Right ventricle myocardium superior (tissue), 1 donor: ENCODE measurements at places on chromosomes 7 and 10.

GRCh38 chr7:28847176-28847575 lies 111.0 kb downstream of the TRIL start:
- DNase-seq, result no peak

DNA sequence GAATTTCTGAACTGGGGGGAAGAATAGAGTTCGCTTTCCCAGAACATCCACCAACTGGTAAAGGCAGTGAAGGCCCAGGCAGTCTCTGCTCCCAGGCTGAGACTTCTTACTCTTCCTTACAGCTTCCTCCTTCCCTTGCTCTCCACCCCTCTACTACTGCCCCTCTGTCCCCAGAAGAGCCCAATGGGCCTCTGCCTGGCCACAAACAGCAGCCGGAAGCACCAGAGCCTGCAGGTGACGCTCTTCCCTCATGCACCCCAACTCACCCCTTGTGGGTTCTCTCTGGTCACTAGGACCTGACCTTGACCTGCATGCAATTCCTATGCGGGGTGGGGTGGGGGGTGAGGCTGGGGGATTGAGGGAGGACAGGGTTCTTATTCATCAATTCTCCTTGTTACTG lies 16.5 kb downstream of the FAM131B start:
- DNase-seq, result no peak

GRCh38 chr10:111261081-111261615 lies 184.3 kb downstream of the ADRA2A start:
- no peak for DNase-seq

DNA sequence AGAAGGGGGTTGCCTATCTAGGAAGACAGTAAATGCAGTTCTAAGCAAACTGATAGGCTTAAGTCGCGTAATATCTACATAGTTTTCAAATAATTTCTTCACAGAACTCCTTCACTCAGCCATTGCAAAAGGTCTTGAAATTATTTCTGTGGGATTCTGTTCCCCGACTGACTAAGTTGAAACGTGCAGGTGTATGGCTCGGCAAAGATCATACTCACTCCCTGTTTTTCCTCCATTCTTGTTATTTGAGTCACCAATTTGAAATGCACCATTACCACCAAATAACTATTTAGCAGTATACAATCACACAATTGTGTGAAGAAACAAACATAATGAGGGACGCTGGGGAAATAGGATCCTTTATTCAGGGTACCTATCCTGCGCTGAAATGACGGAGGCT lies 771.1 kb downstream of the GATA3 start:
- DNase-seq, result no peak

- DNase-seq, result no peak
Observed at GRCh38 chr7:117185124-117185523, 137.7 kb downstream of the WNT2 start.

- no peak for DNase-seq
Observed at GRCh38 chr10:124227055-124227975, 133.9 kb upstream of the CHST15 start.

GRCh38 chr10:70982443-70982842 lies 94.1 kb upstream of the PCBD1 start:
- no peak for DNase-seq

GRCh38 chr7:23353172-23353571 lies 54.0 kb downstream of the MALSU1 start:
- DNase-seq, result no peak

DNA sequence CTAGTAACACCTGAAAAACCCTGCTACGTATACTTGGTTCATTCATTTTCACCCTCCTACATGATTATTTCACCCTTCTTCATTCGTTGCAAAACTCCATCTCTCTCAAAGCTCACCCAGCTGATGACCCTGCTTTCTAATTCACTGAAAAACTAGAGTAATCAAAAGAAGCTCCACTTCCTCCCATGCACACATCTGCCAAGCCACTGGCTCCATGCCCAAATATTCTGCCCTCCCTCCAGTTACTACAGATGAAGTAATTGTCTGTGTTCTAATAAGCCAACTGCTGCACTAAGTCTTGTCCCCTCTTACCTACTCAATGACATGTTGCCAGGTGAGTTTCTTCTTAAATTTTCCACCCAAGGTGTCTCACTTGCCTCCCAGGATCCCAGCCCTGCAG lies 96.9 kb upstream of the CCDC71L start:
- no peak for DNase-seq
